ENCODE measurements at places on chromosomes 1 and 21.

GRCh38 chr21:39022863-39023693, 160.2 kb downstream of the PSMG1 start:
- no peak for DNase-seq

DNA sequence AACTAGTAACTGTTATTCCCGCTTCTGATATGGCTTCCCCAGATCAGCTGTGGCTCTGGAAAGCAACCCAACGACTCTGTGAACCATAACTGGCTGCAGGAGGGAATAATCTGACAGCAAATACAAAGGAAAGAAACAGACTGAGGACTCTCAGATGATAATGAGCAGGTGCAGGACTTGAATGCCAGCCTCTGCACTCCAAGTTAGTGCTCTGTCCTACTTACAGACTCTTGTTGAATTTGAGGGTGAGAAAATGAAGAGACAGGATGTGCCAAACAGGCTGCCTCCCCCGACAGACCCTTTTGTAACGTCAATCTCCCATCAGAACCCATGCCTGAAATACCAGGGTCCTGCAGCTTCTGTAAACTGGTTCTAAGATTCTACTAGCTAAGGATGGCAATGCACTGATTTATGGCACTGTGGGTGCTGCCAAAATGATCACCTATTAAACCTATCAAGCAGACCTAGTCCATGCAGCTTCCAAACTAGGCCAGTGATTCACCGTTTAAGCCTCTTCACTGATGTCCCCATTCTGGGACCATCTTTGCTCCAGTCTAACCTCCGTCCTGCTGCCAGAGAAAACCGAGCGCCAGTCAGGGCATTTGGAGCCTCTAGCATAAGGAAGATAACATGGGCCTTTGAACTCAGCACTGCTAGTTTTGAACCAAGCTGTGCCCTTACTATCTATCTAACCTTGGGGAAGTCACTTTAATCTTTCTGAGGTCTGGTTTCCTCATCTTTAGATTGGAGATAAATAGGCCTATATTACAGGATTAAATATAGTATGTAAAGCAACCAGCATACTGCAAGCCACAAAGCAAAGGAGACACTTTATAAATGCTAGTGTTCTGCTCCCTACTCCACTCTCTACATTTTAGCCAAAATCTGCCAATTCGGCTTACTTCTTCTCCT, 4.8 kb downstream of the MKNK1 start:
- no peak for DNase-seq

- DNase-seq: no peak
These were observed 333.1 kb upstream of the CHRM3 start for GRCh38 chr1:239053279-239053678.

DNA sequence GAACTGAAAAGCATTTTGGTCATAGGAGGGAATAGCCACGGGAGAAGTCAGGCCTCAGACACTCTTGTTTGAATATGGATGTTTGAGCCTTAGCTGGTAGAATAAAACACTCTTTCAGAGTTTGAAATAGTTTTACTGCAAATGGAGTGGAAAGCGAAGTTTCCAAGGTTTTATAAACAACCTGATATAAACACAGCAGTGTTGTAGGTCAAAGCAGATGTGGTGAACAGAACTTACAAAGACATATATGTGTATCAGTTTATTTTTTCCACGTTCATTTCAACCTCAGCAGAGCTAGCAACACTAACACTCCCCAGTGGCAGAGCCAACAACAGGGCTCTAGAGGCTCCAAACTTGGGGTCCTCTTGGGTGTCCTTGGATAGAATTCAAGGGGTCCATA, 89.9 kb downstream of the WLS start:
- DNase-seq: no peak

GRCh38 chr1:229230140-229230892, 40.6 kb upstream of the RAB4A start:
- DNase-seq: no peak

DNA sequence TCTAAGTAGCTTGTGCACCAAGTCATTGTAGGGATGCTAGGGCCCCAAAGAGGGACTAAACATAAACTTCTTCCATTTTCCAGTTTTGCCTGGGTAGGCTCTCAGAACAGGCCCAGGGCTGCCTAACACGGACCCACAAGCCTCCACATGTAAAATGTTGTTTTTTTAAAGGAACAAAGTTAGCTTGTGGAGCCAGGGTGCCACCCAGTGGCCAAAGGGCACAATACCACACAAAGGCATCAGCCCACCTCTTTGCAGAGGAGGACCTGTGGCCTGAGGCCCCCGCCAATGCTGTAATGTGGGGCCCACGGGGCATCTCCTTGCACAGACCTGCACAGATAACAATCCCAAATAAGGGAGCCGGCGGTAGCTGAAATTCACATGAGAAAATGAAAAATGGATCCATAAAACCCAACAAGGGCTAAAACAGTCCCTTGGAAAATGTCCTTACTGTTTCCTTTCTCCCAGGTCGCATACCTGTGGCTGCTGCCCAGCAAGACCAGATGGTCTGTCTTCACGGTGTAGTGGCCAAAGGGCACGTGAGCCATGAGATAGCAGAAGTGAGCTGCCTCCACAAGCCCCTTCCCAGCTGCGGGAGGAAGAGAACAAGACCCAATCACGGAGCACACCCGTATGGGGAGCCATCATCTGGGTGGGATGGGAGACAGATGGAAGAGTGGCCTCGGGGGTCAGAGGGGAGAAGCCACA, 23.8 kb downstream of the SEC16B start:
- no peak for DNase-seq

GRCh38 chr1:153537376-153537730, 1.6 kb upstream of the S100A6 start:
- no peak for DNase-seq

DNA sequence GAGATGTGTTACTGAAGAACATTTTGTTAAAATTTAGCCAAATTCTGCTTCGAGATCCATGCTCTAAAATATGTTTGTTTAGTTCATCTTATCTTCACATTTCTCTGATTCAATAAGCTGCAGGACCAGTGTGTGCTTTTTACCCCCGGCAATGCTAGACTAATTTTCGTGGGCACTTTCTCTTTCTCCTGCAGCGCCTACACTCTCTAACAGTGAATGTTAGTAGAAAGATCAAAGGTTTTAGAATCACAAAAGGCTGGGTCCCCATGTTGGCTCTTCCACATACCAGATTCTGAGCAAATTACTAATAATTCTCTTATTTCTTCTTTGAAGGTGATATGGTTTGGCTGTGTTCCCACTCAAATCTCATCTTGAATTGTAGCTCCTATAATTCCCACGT, 8.5 kb downstream of the CHML start:
- no peak for DNase-seq

DNA sequence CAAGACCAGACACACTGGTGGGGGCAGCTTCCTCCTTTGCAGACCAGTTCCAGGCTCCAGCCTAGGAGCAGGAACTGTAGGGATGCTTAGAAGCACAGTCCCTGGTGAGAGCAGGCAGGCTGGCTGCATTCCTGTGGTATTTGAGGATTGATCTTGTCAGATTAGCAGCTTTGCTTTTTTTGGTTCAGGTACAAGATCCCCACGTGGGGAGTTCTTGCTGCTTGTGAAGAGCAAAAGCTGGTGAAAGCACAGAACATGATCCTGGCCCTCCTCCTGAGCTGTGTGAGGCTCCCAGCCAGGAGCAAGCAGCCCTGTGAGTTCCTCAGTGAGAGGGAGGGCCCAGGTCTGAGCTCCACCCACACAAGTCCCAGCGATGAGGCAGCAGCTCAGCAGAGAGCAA, 75.3 kb upstream of the ARTN start:
- DNase-seq: peak; percentile 88

DNA sequence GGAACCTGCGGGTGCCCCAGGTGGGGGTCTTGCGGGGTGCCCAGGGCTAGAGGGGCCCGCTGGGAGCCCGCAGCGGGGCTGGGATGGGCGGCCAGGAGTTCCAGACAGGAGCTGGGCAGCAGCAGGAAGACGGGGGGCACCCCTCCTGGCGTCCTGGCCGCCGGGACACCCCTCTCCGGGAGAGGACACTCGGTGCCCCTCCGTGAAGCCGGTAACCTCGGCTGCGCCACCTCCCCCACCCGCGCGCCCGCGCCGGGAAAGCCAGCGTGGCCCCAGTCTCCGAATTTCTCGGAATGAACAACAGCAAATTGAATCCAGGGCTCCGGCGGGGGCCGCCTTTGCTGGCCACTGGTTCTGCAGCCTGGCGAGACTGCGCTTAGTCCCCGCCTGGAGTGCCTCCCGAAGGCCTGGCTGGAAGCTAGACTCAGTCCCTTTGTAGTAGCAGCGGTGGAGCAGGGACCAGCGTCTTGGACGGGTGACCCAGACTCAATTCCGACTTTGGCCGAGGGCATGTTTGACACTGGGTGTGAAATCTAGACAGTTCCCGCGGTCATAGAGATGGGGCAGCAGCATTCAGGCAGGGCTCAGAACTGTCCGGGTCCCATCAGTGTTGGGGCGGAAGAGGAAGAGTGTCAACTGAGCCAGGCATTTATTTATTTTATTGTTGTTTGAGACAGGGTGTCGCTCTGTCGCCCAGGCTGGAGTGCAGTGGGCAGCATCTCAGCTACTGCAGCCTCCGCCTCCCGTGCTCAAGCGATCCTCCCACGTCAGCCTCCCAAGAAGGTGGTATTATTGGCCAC, 773 bp downstream of the IFNGR2 start:
- DNase-seq: no peak

Data from RWPE2 (cell line).